ENCODE measurements at places on chromosomes 11 and 22.
A peak's percentile ranks its signal among the peaks of the same experiment; 100 is the strongest.

DNA sequence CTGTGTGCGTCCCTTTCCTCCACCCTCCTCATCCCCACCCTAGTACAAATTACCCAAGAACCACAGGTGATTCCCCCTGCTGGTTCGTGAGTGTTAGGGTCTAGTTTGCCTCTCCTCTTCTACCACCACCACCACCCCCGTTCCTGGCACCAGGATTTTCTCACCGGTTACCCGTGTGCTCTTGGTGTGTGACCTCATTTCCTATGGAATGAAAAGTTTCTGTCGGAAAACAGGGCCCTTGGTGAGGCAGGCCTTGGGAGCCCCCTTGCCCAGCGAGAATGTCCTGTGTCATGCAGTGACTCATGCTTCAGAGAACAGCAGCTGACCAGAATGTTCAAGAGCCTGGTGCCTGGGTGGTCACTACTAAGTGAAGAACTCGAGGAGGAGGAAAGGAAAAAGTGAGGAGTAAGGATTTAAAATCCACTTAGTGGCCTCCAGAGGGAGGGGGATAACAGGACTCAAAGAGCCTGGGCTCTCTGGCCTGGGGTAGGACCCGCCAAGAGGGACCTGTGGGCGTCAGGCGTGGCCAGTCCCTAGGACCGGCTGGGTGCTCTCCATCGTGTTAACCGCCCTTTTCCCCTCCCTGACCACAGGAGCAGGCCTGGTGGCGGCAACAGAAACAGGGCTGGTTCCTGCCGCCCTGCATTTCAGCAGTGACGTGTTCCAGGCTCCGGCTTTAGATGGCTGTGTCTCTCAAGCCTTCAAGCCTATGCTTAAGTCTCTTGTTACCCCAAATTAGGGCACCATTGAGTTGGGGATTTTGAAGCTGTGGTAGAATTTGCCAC, 30.2 kb downstream of the C22orf31 start:
- DNase-seq, result peak; percentile 64

- DNase-seq, result peak; percentile 43
Observed at GRCh38 chr22:40178417-40179409, 988 bp downstream of the TNRC6B start.

DNA sequence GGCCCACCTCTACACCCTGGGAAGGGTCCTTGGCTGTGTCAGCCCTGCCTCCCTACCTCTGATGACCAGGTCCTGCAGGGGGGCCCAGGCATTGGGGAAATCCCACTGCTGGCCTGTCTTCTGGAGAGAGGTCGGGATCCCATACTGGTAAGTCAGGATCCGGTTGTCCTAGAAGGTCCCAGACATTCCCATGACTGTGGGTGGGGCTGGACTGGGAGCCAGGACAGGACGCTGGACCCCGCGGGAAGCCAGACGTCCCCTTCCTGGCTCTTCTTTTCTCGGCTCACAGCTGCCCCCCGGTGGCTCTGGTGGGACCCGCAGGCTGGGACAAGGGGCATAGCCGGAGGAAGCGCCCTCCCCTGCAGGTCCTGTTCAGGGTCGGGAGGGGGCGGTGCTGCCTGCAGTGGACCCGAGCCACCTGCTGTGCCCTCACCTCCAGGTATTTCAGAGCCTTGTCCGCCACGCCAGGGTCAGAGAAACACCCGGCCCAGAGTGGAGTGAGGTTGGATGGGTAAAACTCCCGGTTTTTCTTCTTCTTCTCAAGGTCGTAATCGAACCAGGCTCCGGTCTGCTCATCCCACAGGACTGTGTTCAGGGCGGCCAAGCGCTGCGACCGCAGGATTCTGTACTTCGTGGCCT, 20.0 kb downstream of the TREH start:
- peak; percentile 39 for DNase-seq

DNA sequence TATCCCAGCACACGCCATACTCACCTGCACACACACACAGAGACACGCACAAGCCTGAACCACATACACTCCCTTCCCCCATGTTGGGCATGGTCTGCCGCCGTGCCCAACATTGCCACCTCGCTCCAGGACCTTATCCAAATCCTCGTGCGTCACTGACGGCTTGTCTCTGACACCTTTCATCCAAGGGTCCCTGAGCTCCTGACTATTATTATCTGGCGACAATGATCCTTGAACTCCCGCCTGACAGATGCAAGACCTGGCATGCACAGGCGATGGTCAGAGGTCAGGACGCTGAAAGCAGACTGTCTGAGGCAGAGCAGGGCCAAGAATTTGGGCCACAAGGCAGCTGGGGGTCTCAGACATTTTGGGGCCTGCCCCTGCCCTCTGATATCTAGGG, 4.2 kb downstream of the MB start:
- no peak for DNase-seq

DNA sequence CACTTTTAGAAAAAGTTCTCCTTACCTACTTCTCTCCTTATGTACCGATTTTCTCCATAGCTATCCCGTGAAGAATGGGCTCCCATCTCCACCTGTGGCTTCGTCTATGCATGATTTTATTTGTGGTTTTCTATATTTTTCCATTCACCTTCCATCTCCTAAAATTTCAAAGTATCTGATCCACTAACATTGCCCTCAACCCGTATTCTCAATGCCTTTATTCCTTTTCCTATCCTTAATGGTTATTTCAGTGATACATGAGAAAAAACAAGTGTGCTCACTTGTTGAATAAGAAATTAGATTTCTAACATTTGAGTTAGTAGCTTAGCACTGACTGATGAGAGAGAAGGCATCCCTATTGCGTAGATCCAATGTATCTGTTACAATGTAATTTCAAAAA, 16.9 kb downstream of the CYP2R1 start:
- DNase-seq, result no peak

All from fibroblast of skin of left quadriceps (primary cell).